ENCODE measurements at places on chromosomes 12 and 14.

- no peak for DNase-seq
Observed at GRCh38 chr12:30450226-30450625, 245.4 kb downstream of the IPO8 start.

GRCh38 chr14:60922050-60922449, 58.8 kb downstream of the TRMT5 start:
- peak; percentile 42 for DNase-seq

DNA sequence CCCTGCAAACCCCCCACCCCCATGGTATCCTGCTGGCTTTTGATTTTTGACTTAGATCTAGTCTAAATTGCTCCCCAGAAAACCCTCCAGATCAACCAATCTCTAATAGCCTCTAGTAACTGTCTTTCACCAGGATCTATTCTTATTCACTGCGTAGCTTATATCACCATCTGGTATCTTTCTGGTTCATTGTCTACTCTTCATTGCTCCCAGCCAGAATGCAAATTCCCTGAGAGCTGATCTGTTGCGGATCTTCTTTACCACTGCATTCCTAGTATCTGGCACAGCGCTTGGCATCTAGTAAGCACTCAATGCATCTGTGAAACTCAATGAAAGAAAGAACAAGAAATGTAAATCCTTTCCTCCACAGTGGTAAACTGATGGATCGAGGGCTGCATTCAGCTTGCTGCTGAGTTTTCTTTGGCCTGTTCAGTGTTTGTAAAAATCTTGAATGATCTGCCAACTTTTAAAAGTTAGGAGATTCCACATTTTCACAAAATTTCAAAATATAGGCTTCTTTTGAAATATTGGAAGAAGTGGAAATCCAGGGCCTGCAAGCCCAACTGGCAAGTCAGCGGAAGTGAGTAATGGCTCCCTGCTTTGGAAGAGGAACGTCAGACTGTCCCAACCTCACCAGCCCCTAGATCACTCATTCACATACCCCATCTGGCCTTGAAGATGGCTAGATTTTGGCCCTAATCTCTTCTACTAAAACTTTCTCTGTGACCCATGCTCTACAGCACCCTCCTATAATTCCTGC, 274.2 kb downstream of the SSPN start:
- DNase-seq, result no peak

DNA sequence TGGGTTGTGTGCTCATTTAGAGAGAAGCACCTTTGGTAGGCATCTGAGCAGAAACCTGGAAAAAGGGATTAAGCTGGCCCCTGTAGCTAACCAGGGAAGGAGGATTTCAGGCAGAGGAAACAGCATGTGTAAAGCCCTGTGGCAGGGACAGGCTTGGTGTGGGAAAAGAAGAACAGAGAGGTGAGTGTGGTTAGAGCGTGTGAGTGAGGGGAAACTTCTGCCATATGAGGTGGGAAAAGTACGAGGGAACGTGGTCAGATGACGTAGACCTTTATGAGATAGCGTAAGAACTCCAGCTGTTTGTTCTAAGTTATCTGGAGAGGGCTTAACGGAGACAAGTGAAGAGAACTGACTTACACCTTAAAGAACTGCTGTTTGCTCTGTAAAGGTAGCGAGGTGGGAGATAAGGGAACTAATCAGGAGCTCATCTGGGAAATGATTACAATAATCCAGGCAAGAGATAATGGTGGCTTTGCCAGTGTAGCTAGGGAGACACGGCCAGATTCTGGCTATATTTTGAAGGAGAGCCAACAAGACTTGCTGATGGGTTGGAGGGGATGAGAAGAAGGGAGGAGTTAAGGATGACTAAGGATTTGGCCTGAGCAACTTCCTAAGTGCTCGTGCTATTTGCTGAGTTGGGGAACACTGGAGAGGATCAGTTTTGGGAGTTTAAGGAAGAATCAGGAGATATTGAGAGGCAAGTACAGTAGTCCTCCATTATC, 234.0 kb downstream of the ETNK1 start:
- no peak for DNase-seq

DNA sequence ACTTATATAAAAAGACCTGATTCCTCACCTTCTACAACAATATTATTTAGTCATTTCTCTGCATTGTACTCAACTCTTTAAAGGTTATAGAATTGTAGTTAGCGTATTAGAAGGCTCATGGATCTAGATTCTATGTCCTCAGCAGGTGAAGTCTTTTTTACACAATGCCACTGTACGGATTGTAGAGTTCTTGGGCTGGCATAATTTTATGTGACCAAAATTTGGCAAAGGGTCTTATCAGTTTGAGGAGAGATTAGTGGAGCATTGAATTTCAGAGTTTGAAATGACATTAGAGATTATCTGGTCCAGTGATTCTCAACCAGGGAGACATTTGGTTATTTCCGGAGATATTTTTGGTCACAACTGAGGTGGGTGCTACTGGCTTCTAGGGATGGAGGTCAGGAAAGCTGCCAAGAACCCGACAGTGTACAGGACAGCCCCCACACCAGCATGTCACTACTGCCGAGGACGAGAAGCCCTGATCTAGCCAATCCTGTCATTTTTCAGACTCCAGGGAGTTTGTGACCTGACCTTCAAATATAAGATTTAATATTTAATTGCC, 63.9 kb downstream of the BICD1 start:
- DNase-seq, result no peak

All from kidney glomerular epithelial cell (primary cell).